ENCODE measurements at places on chromosomes 16 and 17. TPM values are rescaled to one million over a fixed set of nuclear protein-coding genes. Genes with fewer than 3 reads are reported as not detected.

PRCD gene
- 14.3 TPM for total RNA-seq

SEPTIN12 gene
- total RNA-seq, result not detected

NOXO1 gene
- 0.55 TPM for total RNA-seq

CACNA1H gene
- total RNA-seq, result 26.6 TPM

Measured in camera-type eye (tissue), 1 donor.